SK-N-SH treated with all-trans-retinoic acid at 6 μM for 48 hours (cell line): ENCODE measurements at places on chromosomes 5 and 9.

- no peak for ATAC-seq
These were observed 23.2 kb downstream of the DNM1 start for GRCh38 chr9:128226412-128226801.

- ATAC-seq: peak; percentile 2; the same call in 2 of the 3 replicates
These were observed 43.9 kb downstream of the MAP1B start for GRCh38 chr5:72151169-72151568.

GRCh38 chr5:16459451-16459850 lies 6.1 kb downstream of the ZNF622 start:
- no peak for ATAC-seq

DNA sequence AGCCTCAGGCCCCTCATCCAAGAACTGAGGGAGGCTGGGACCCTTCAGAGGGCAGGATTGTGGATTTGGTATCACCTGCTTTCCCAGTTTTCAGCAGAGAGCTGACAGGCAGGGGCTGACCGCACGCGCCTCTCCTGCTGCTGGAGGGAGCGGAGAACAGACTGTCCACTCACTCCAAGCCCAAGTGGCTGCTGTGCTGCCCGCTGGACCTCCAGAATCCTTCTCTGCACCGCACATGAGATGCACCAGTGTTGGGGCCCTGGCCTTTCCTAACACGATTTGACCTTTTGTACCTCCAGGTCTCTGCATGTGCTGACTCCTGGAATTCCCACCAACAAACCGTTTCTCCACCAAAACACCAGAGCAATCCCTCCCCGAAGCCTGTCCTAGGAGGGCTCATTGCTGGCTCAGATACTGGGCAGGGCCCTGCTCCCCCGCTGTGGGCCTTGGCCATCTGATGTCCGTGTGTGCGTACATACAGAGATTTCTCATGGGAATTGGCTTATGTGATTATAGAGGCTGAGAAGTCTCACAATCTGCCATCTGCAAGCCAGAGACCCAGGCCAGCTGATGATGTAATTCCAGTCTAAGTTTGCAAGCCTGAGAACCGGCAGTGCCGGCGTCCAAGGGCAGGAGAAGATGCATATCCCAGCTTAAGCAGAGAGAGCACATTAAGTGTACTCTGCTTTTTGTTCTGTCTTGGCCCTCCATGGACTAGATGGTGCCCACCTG lies 141.7 kb downstream of the GADD45G start:
- peak; percentile 31; the same call in 1 of the 3 replicates for ATAC-seq

DNA sequence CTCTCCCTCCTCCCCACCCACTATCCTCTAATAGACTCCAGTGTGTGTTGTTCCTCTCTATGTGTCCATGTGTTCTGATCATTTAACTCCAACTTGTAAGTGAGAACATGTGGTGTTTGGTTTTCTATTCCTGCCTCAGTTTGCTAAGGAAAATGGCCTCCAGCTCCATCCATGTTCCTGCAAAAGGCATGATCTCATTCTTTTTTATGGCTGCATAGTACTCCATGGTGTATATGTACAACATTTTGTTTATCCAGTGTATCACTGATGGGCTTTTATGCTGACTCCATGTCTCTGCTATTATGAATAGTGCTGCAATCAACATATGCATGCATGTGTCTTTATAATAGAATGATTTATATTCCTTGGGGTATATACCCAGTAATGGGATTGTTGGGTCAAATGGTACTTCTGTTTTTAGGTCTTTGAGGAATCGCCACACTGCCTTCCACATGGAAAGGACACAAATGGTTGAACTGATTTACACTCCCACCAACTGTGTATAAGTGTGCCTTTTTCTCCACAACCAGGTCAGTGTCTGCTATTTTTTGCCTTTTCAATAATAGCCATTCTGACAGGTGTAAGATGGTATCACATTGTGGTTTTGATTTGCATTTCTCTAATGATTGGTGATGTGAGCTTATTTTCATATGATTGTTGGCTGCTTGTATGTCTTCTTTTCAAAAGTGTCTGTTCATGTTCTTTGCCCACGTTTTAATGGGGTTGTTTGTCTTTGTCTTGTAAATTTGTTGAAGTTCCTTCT lies 96.5 kb upstream of the DAB2 start:
- ATAC-seq: no peak

- ATAC-seq: no peak
These were observed 81.6 kb downstream of the PPP2R2B start for GRCh38 chr5:146796911-146797310.

DNA sequence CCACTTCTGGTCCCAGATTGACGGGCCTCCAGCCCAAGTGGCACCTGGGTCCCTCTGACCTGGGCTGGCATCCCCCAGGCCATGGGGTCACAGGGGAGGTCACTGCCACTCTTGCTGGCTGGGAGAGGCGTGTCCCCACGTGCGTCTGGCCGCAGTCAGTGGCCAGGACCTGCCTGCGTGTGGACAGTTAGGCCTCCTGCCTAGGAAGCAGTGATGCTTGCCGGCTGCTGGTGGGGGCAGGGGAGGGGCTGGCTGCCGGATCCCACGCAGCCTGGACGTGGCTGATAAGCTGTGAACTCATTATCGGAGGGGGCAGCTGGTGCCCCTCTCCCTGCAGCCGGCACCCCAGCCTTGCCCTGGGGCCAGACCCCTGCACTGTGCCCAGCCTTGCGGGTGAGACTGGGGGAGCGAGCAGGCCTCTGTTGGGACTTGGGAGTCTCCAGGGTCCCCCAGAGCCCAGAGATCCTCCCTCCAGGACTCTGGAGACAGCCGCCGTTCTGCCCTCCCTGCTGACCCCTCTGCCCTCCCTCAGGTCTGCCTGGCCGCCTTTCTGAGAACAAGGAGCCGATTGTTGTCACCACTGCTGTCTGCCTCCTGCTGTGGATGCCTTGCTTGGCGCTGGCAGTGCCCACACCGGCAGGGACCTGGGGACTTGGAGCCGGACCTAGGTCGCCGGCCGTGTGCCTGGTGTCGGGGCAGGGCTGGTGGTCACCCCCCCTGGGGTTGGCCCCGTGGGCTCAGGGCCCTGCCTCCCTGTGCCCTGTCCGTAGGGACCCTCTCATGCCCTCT lies 12.3 kb downstream of the RXRA start:
- no peak; the same call in 1 of the 3 replicates for ATAC-seq

- no peak for ATAC-seq
These were observed 8.9 kb downstream of the OTP start for GRCh38 chr5:77629509-77630113.

GRCh38 chr5:35320029-35320428 lies 89.7 kb upstream of the PRLR start:
- no peak for ATAC-seq

GRCh38 chr5:174553556-174553955 lies 170.8 kb upstream of the MSX2 start:
- ATAC-seq: no peak

GRCh38 chr9:123555646-123556045 lies 199.6 kb downstream of the CRB2 start:
- ATAC-seq: no peak

GRCh38 chr5:28301712-28302111 lies 1263.3 kb upstream of the CDH9 start:
- ATAC-seq: no peak

- ATAC-seq: no peak
These were observed 36.7 kb upstream of the CCDC112 start for GRCh38 chr5:115333164-115333563.

GRCh38 chr5:1698589-1699316 lies 100.9 kb downstream of the MRPL36 start:
- no peak for ATAC-seq

DNA sequence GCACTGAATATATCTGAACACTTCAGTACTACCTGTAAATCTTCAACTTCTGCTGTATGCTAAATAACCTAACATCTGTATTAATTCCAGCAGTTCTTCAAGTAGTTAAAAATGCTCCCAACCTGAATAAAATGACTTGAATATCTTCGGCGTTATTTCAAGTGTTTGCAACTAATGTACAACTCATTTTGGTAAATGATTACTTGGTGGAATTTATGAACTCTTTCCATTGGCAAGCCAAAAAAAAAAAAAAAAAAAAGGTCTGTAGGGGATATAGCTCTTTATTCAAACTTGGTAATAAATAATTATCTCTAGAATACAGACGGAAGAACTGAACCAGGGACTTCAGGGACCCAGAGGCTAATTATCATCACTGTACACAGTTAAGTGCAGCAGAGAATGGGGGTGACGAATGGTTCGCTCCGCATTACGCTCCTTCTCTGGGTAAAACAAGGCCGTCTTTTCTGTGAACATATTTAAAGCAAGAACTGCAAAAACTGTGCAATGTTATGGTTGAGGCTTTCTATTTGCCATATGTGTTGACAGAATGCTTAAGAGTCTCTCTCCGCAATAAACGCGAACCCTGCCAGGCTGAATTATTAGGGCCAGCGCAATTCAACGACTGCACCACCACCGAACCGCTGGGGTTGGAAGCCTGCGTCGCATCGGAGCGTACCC lies 1.9 kb upstream of the ERBIN start:
- no peak for ATAC-seq

- ATAC-seq: no peak
These were observed 26.2 kb upstream of the CTNNAL1 start for GRCh38 chr9:109039539-109039938.

DNA sequence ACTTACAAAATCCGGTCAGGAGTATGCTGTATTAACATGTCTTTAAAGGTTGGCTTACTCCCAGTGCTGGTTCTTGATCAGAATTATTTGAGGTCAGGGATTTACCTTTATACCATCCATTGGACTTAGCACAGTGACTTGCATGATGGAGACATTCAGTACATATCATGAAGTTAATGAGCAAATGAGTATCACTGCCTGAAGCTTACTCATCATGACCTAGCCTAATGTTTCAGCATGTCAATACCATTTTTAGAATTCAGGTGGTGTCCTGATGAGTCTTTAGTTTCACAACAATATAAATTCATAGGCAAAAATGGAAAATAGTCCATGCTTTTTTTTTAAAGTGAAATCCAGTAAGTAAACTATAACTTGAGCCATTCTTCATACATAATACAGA lies 226.0 kb upstream of the C9orf72 start:
- ATAC-seq: no peak

- no peak for ATAC-seq
These were observed 7.7 kb upstream of the HAVCR2 start for GRCh38 chr5:157116483-157116954.

DNA sequence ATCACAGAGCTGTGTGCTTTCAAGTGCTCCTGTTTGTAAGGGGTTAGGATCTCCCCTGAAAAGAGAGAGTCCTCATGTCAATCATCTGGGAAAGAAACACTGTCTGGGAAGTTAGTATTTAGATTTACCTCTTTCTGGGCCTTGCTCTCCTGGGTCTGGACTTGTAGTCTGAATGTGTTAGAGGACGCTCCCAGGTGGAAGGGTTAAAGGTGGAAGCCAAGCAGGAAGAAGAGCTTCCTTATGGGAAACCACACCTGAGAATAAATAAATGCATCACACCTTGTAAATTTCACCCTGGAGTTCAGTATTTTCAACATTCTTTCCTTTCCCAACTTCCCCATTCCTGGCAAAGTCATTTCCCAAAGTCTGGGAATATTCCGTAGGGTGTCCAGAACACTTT lies 1.3 kb downstream of the PLGRKT start:
- ATAC-seq: no peak

- no peak for ATAC-seq
These were observed 476.0 kb downstream of the SPATA31A7 start for GRCh38 chr9:61665829-61666228.

- ATAC-seq: no peak
These were observed 18.8 kb upstream of the CER1 start for GRCh38 chr9:14741369-14741768.

- ATAC-seq: no peak
These were observed 77.9 kb downstream of the CDH18 start for GRCh38 chr5:19910136-19910535.

- ATAC-seq: no peak
These were observed 21.5 kb downstream of the GFPT2 start for GRCh38 chr5:180331647-180331950.

- ATAC-seq: no peak; the same call in 1 of the 3 replicates
These were observed 294.8 kb upstream of the KLF4 start for GRCh38 chr9:107784235-107784958.

DNA sequence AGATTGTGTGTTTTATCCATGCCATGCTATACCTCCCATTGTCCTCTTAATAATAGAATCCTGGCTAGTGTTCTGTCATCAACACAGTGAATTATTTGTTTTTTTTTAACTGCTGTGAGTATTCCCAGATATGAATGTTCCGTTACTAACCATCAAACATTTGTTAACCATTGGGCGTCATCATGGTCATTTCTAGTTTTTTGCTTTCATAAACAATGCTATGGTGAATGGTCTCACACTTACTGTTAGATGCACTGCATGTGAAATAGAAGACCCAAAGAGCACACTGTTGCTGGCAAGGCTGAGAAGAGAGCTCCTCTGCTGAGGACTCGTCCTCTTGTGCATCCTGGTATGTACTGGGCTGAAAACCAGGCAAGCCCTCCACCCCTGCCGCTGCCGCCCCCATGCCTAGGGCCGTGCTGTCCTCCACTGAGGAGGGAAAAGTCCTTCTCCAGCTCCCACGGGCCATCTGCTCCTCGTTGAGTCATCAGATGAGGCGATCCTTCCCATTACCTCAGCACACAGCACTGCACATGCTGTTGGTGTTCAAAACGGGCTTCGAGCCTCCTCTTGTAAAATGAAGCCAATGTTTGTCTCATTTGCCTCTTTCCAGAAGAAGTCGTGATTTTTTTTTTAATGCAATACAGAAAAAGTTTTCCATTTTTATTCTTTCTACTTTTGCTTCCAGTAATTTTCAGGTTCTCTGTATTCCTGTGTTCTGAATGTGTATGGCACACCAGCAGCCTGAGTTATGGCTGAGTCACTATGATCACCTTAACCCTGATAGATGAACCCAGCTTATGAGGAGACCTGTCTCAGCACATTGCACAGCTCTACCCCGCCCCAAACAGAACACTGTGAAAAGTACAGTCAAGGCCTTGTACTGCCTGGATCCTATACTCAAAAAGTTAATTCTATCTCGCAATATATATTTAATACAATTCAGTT lies 219.0 kb downstream of the AOPEP start:
- peak; percentile 88 for ATAC-seq

DNA sequence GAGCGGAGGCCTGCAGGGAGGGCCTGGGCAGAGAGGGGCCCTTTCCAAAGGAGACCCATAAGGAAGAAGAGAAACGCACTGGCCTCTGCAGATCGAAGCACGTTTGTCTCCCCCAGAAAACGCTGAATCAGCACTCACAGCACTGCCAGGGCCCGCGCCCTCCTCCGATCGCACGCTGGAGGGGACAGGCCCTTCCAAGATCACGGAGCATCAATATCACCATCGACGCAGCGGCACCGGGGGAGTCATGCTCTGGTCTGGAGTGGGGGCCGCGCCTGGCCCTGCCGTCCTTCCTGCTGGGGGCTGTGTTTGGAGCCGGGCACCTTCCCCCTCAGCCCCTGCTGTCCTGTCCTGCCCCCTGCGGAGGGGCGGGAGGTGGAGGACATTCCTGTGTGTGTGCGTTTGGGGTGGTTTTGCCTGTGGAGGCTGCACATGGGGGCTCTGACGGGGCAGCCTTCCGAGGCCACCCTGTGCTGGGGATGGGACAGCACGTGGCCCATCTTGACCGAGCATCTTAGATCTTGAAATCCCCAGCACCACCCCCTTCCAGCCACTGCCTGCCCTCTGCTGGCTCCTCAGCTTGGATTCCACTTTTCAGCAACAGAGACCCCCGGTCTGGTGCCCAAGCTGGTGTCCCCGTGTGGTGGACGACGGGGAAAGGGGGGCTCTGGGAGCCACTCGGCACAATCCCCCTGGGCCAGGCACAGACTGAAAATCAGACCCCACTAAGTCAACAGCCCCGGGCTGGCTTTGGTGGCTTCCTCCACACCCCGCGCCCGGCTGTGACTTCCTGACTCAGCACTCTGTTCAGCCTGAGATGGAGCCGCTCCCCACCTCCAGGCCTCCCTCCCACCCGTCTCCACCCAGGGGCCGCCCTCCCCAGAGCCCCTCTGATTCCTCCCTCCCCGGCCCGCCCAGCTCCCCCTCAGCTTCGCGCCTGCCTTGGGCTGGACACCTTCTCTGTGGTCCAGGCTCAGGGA lies 8.3 kb downstream of the TMEM250 start:
- ATAC-seq: peak; percentile 6; the same call in 2 of the 3 replicates

- ATAC-seq: no peak
These were observed 30.1 kb upstream of the NCS1 start for GRCh38 chr9:130142056-130142455.
